ENCODE measurements at places on chromosomes 2 and 18.
A peak's percentile ranks its signal among the peaks of the same experiment; 100 is the strongest.

GRCh38 chr2:45889620-45890370 is 238.3 kb downstream of the PRKCE start:
- DNase-seq = no peak

- DNase-seq = no peak
These were observed 9.2 kb upstream of the SULT1C2 start for GRCh38 chr2:108279468-108279867.

- no peak for DNase-seq
These were observed 94.4 kb downstream of the TAF4B start for GRCh38 chr18:26320686-26321085.

GRCh38 chr2:186407611-186408010 is 78.4 kb upstream of the ZC3H15 start:
- DNase-seq = no peak

DNA sequence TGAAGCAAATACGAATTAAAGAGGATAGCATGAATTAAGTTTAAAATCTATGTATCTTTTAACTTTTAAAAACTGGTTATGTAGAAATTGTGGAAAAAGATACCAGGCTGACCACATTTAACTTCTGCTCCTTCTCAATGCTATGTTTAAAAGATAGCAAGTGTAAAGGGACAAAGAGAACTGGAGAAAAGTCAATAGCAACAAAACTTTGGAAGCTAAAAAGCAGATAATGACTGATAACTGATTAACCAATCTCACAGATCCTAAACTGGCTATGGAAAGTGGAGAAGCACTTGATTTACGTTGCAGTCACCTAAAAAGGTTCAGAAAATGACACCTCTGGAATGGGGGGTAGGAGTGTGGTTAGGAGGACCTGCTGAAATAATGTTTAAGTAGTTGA is 224.4 kb downstream of the RAB3GAP1 start:
- DNase-seq = no peak

- DNase-seq = peak; percentile 32
These were observed 14.3 kb upstream of the STAM2 start for GRCh38 chr2:152189622-152190495.

DNA sequence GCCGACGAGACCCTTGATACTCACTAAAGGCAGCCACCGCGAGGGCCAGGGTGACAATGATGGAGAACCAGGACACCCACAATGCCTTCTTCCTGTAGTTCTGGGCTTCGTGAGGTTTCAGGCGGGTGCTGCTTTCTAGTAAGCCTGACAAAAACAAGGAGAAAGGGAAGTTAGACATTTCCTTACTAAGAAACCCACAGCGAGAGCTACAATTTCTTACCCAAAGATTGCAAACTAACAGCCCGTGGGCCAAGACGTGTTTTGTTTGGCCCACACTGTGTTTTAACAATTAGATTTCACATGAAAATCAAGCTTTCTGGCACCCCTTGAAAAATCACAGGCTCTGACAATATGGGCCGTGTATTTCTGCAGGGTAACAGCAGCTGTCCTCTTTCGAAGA is 5.6 kb downstream of the TMEM163 start:
- DNase-seq = no peak

DNA sequence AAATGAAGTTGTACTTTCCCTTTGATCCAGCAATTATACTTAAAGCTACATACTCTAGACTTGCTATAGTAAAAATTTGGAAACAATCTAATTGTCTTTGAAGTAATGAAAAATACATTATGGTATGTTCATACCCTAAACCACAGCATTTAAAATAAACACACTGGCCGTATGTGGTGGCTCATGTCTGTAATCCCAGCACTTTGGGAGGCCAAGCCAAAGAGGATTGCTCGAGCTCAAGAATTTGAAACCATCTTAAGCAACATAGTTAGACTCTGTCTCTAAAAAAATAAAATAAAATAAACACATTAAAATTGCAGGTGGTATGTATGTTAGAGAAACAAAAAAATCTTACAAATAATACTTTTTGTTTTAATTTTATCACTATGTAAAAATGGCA is 208.1 kb upstream of the KLHL14 start:
- no peak for DNase-seq

GRCh38 chr2:163800951-163801381 is 65.2 kb upstream of the FIGN start:
- DNase-seq = peak; percentile 7

DNA sequence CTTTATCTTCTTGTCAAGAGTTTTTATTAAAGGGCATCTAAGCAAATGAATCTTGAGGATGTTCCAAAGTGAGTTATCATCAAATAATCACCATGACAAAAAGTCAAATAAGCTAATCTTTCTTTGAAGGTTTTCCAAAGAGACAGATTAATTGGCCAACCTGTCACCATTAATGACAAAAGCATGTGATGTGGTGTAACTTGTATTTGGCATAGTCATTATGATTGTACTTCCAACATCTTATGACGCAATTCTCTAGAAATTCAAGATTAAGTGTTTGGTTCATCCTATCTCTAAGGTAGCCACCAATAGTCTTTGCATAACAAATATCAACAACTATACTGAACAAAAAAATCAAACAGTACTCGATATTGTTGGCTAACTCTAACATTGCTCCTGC is 28.6 kb downstream of the RBMS1 start:
- no peak for DNase-seq

DNA sequence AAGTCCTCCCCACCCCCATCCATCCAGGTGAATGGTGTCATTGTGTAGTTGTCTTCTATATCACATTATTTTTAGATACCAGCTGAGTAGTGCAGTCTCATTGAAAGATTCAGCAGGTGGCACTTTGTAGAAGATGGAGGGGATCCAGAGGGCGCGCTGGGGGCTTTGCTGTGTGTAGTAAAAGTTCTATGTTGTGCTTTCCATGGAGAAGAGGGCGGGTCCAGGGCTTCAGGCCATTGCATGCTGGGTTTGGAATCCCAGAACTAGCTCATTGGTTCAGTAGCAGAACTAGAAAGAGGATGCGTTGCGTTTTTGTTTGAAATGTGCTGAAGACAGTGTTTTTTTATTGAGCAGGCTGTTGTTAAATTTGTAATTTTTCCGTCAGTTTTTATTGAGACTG is 120.0 kb downstream of the MAP4K4 start:
- no peak for DNase-seq

GRCh38 chr2:83282841-83283240 is 1176.2 kb downstream of the SUCLG1 start:
- no peak for DNase-seq

DNA sequence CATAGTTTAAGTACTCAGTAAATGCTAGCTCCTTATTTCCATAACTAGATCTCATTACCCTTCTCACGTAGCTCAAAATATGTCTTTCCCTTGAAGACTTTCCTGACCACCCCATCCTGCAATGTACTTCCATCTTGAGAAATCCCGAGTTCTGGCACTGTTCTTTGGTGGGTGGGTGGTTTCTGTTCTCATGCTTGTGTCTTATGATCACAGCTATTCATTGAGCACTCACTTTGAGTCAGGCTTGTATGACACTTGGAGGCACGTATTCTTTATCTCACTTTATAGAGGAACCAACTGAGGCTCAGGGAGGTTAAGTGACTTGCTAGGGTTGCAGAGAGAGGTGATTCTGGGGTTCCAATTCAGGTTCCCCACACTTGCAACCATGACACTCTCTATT is 9.0 kb upstream of the CLIP4 start:
- DNase-seq = no peak

DNA sequence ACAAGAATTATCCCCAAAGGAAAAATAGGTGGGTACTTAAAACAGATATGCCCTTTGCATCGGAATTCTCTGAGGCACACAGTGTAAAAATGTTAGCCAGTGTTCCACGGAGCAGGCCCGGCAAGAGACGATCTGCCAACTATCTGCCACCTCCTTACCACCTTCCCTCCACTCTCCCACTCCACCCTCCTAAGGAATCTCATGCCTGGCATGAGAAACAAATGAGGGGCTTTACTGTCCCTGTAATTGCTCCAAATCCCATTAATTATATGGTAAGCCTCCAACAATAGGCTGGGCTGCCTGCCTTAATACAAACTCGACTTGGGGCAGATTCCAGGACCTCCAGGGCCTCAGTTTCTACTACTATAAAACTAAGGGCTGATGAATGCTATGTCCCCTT is 102.3 kb downstream of the ZBTB7C start:
- no peak for DNase-seq

DNA sequence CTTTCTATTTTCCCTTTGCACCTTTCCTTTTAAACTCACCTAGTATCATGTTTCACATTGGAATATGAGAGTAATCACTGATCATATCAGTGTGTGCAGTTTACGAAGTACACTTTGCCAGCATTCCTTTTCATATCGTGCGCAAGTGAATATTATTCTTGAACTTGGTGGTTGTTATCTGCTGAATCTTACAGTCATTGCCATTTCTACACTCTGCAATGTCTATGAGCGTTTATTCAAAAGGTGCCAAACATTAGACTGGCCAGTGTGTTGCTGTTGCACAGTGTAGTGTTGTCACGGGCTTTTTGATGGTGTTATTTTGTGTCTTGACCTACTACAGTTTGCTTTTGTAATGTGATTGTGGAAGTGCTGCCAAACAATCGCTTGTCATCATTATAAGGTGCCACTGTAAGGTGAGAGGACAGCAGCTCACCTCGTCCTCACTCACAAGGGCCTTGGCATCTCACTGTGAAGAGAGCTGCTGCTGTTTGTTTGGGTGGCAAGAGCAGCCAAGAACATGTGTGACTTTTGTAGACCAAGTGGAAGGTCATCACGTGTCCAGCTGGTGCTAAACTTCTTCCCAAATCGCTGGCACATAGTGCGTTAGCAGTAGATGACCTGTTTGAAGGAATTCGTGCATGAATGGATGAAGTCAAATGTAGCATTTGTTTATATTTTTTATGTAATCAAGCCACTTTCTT is 113.3 kb downstream of the MYO1B start:
- DNase-seq = no peak

DNA sequence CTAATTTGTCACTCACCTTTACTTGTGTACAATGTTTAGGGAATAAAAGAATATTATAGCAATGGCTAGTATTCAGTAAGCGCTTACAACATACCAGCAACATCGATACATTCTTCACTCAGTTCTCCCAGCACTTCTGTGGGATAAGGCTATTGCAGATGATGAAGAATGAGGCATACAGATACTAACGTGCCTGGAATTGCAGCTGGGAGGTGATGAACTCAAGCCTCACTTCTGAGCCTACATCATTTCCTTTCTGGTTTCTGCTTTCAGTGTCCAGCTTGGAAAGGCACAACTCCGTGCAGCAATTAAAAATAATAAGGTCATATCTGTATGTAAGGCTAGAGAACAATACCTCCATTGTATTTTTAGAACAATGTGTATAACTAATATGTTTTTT is 95.4 kb upstream of the AQP4 start:
- DNase-seq = no peak

GRCh38 chr2:168626096-168626495 is 170.0 kb downstream of the CERS6 start:
- DNase-seq = no peak

DNA sequence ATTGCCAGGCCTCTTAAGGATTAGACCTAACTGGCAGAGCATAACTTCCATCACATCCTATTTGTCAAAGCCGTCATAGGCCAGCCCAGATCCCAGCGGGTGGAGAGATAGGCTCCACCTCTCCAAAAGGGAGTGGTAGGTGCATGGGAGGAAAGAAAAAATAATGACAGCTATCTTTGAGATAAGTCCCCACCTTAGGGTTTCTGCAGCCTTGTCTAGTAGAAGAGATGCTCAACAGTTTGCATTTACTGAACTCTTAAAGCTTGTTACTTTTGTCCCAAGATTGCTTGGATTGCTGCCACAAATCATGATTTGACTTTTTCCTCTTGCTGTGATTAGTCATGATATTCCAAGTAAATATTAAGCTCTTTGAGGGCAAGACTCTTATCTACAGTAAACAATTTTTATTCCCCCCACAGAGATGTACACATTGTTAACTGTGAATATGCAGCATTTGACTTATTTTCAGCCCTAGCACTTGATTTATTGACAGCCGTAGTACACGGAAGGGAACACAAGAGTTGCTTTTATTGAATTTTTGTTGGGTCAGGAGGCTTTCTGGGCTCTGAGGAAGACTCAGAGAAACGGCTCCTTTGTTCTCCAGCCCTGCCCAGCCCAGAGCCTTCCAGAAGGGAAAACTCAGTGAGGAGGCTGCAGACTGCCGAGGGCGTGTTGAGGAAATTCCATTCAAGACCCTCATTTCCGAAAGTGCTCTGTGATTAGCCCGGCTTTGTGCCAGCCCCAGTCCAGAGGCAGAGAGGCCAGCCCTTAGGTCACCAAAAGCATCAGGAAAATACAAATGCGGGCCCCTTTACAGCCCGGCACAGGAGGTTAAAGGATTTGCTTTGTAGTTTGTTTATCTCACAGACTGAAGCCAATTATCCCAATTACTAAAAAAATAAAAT is 75.5 kb upstream of the ZNF532 start:
- DNase-seq = peak; percentile 72

GRCh38 chr18:55592572-55592971 is 4.6 kb upstream of the TCF4 start:
- DNase-seq = no peak

DNA sequence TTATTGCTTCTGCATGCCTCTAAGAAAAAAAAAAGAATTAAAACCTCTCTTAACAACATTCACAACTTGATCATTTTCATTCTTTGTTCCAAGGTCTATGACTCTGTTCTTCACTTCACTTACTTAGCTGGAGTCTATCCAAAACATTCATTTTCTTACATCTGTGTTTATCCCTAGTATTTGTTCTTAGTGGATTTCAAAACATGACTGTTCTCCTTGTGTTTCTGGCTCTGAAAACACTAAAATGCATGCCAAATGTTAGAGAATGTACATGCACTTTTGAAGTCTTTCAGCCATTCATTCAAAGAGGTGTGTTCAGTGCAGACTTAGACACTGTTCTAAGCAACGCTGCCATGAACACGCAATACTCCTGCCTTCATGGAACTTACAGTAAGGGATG is 138.8 kb downstream of the CNTNAP5 start:
- no peak for DNase-seq

- no peak for DNase-seq
These were observed 12.4 kb downstream of the ASB1 start for GRCh38 chr2:238438856-238439849.

DNA sequence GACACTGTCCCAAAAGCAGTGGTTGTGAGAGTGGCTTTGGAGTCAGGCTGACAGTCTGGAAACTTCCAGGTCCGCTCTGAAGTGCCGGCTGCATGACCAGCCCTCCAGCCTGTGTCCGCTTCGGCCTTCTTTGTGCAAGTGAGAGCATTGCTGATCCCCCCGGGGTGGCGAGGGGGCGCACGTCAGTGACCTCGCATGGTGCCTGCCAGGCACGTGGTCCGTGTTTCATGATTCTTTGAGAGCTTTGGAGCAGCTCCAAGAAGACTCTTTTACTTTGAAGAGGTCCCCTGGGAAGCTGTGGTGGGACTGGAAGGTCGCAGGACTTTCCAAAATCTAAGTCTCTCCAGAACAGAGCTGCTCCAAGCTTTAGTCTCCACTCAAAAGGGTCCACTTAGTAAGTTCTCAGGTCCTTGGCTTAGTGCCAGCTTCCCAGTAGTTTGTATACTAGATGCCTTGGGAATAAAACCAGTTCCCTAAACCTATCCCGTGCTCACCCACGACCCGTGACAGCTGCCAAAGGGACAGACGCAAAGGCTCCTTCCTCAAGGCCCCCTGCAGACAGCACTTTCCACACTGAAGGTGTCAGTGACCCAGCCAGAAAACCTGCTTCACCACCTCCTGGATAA is 68.8 kb downstream of the ADI1 start:
- DNase-seq = no peak

Data from head of caudate nucleus (tissue), 42 donors.